ENCODE measurements at places on chromosomes 12 and 14. TPM values are rescaled to one million over a fixed set of nuclear protein-coding genes. Genes with fewer than 3 reads are reported as not detected.

GRCh38 chr14:76926521-76927251, 100.5 kb downstream of the LRRC74A start:
- peak; percentile 64 for DNase-seq
- no peaks in the 10 kb centered on the region for H3K36me3 ChIP-seq
- H3K27me3 ChIP-seq = peaks cover 3% of the 10 kb centered on the region
- peak overlapping the region; percentile 81 for H3K4me3 ChIP-seq
- peaks cover 70% of the 10 kb centered on the region for H3K4me1 ChIP-seq
- H3K27ac ChIP-seq = peak overlapping the region; percentile 88

C12orf54 gene
- not detected for total RNA-seq

KERA gene
- not detected for total RNA-seq

- no peak overlapping the region for H3K4me3 ChIP-seq
- no peak overlapping the region for H3K27ac ChIP-seq
- H3K36me3 ChIP-seq = peaks cover 3% of the 10 kb centered on the region
- peaks cover 2% of the 10 kb centered on the region for H3K4me1 ChIP-seq
- DNase-seq = no peak
- H3K27me3 ChIP-seq = no peaks in the 10 kb centered on the region
Measured at GRCh38 chr12:3777206-3777809, 24.4 kb upstream of the CRACR2A start.

DNA sequence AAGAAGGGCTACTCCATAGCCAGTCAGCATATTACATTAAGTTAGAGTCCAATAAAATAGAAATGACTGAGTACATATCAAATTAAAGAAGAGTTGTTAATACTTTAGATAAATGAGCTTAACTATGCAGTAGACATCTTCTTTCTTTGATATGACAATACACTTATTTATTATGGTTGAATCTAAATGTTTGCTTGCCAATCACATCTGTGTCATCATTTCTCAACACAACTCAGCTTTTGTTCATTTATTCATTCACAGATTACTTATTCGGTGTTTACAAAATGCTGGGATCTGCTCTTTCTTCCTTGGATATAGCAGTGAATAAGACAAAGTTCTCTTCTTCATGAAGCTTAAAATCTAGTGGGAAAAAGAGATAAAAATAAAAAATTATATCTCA, 614.6 kb upstream of the ATP2B1 start:
- H3K4me3 ChIP-seq = no peak overlapping the region
- H3K27ac ChIP-seq = no peak overlapping the region
- H3K4me1 ChIP-seq = no peaks in the 10 kb centered on the region
- no peaks in the 10 kb centered on the region for H3K36me3 ChIP-seq
